ENCODE measurements at places on chromosomes 1 and 21. TPM values are rescaled to one million over a fixed set of nuclear protein-coding genes. Genes with fewer than 3 reads are reported as not detected.

Gene SPRR3
- 0.50 TPM for polyA plus RNA-seq

Gene ANGPTL3
- polyA plus RNA-seq, result not detected

Gene SLC25A33
- 12.9 TPM for polyA plus RNA-seq

Gene DMRTA2
- 0.05 TPM for polyA plus RNA-seq

Gene ALPL
- 14.1 TPM for polyA plus RNA-seq

Gene CALML6
- polyA plus RNA-seq, result 0.18 TPM

Gene AKR1A1
- 75.0 TPM for polyA plus RNA-seq

Gene ASCL5
- polyA plus RNA-seq, result not detected

Gene PLCH2
- 0.16 TPM for polyA plus RNA-seq

Gene DCDC2B
- 0.05 TPM for polyA plus RNA-seq

Gene GLIS1
- 0.14 TPM for polyA plus RNA-seq

Gene GUCA2A
- polyA plus RNA-seq, result not detected

Gene UBE2Q1
- polyA plus RNA-seq, result 32.4 TPM

Gene BRDT
- polyA plus RNA-seq, result not detected

Gene RCC1
- polyA plus RNA-seq, result 4.1 TPM

Gene PLA2G2C
- polyA plus RNA-seq, result 0.02 TPM

Gene RGS7
- 0.02 TPM for polyA plus RNA-seq

Gene GRHL3
- not detected for polyA plus RNA-seq

Gene CD160
- not detected for polyA plus RNA-seq

Gene F11R
- polyA plus RNA-seq, result 12.6 TPM

Gene CFAP74
- polyA plus RNA-seq, result 0.11 TPM

Gene CAPN2
- 52.7 TPM for polyA plus RNA-seq

Data from right cardiac atrium (tissue), 5 donors.